ENCODE measurements at places on chromosomes 5 and 9.

DNA sequence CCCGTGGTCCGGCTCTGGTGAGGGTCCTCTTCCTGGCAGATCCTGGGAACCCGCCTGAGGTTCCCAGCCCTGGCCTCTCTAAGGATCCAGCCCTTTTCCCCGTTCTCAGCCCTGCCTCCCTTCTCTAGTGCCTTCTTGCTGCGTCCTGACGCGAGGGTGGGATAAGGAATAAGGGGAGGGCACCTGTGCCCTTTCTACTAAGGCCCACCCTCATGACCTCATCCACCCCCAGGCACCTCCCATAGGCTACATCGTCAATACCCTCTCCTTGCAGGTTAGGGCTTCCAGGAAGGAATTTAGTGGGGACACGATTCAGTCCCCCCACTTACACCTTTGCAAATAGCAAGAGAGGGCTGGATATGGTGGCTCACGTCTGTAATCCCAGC, 10.7 kb upstream of the DIPK1B start:
- DNase-seq, result no peak

DNA sequence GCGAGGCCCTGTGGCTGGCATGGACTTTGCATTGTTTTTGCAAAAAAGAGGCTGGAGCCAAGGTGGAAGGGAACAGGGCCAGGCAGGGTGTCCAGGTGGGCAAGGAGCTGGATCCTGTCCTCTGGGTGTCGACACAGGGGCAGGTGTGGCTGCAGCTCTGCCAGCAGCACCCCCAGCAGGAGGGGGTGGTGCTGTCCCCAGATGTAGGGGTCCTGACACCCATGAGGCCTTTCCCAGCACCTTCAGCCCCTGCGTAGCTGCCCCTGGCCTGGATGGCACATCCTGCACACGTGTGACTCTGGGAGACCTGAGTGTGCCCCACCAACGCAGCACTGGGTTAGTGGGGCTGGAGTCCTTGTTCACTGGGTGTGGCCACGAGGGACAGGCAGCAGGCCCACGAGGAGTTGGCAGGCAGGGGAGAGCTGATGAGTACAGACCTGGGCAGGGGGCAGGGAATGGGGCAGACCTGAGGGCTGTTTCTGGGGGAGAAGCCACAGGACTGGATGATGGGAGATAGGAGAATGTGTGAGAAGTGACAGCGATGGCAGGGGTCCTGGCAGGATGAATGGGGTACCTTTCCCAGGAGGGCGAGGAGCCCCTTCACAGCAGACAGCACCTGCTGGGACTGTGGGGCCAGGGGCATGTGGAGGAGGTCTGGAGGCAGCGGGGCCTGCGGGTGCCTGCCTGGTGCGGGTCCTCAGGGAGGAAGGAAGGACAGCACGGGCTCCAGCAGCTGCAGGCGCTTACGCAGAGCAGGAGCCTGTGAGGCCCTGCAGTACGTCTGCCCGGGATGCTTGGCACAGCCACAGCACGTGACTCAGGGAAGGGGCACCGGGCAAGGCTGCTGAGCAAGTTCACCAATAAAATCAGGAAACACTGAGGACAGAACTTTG, 3.6 kb upstream of the RASGEF1C start:
- DNase-seq, result no peak

DNA sequence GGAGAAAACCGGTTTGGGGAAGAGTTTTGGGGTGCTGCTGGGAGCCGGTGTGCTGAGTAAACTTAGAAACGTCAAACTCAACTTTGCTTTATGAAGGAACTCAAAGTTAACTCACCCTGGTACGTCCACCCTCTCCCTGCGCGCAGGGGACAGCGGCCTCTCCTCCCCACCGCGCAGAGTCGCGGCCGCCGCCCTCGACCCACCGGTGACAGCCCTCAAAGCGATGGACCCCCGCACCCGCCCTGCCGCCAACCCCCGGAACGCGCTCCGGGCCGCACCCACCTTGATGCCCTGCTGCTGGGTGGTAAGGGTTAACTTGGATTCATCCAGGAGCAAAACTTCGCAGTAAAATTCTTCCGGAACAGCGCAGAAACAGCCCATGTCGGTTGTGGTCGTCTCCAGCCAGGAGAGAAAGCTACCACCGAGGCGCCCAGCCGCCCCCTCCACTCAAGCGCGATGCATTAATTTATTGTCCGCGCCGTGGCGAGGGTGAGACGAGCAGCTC, 366 bp downstream of the EPB41L4A start:
- no peak for DNase-seq

GRCh38 chr5:54610197-54610944, 92.8 kb downstream of the SNX18 start:
- DNase-seq, result no peak

DNA sequence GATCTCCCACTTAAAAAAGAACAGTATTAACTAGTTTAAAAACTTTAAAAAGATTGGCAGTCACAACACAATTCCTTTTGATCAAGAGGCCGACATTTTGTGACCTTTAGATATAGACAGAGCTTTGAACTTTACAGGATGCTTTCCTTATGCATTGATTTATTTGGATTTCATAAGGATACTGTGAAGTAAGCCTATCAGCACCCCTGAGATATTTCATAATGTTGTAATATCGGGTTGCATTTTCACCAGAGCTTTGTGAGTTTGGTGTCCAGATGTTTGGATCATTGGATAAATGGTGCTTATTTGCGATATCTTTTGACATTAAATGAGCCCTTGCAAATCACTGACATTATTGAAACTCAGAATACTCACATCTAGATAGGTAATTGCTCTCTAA, 7.7 kb downstream of the PALM2AKAP2 start:
- no peak for DNase-seq

- no peak for DNase-seq
Observed at GRCh38 chr9:99031319-99031718, 73.6 kb upstream of the TGFBR1 start.

- DNase-seq, result no peak
Observed at GRCh38 chr9:69036799-69037198, 1.2 kb downstream of the FXN start.
